ENCODE measurements at places on chromosomes 7 and 10.

DNA sequence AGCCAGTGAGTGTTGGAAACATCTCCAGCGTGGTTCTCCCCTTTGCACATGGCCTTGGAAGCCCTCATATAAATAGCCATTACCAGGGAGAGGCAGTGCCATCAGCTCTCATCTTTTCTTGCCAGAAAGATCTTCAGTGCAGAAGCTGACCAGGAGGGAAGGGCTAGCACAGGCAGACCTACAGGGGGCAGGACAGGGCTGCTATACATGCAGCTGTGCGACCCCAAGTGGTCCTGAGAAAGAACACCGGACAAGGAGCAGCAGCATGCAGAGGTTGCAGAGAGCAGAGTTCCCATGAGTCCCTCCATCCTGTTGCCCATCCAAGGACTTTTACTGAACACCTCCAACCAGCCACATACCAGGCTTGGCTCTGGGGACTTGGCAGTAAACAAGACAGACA lies 17.1 kb downstream of the GRID1 start:
- no peak for DNase-seq

DNA sequence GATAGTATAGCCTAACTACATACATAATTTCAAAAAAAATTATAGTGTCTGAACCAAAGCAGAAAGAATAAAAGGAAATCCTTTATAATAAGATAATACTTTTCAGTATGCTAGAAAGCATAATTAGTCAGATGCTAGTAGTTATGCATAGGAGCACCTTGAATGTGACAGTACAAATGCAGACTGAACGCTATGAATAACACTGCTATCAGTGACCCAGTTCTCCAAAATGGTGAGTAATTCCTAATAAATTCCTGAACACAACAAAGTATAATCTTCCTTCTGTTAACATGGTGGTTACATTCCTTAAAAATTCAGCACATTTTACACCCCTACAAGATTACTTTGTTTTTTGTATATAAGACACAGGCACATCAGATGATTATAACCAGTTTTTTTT lies 1.2 kb upstream of the CHPF2 start:
- DNase-seq: no peak

DNA sequence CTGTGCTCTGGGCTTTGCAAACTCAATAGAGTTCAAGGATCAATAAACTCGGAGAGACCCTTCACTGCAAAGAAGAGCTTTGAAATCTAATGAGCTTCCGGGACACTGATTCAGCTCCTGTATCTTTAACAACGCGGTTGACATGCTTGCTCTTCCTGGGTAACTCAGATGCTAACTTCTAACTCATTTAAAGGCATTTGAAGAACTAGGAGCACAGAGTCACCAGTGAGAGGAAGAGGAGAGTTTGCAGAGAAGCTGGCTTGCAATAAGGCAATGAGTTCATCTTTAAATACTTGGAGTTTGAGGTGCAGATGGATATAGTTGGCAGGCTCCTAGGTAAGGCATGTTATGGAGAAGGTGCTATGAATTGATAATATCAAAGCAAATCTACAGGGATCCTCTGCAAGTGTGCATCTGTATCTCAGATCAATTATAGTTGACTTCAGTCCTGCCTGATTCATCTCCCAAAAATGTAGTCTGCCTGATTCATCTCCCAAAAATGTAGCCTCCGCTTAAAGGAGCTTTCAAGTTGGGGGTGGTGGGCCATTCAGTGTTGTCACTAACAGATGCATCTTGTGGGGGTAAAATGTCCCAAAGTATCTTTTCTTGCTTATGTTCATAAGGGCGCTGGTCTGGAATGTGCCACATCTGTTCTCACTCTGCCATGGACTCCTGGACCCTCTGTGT lies 182.5 kb upstream of the PRSS58 start:
- DNase-seq: peak; percentile 74

DNA sequence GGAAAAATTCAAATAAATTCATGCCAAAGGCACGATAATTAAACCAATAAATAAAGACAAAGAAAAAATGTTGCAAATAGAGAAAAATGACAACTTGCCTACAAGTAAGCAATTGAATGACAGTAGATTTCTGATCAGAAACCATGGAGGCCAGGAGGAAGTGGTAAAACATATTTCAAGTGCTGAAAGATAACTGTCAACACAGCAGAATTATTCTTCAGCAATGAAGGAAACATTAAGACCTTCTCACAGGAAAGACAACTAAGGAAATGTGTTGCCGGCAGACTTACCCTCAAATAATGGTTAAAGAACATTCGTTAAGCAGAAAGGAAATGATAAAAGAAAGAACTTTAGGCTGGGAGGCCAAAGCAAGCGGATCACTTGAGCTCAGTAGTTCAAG lies 30.4 kb downstream of the RUNDC3B start:
- no peak for DNase-seq

GRCh38 chr10:12484002-12484918 lies 134.9 kb downstream of the CAMK1D start:
- peak; percentile 62 for DNase-seq

DNA sequence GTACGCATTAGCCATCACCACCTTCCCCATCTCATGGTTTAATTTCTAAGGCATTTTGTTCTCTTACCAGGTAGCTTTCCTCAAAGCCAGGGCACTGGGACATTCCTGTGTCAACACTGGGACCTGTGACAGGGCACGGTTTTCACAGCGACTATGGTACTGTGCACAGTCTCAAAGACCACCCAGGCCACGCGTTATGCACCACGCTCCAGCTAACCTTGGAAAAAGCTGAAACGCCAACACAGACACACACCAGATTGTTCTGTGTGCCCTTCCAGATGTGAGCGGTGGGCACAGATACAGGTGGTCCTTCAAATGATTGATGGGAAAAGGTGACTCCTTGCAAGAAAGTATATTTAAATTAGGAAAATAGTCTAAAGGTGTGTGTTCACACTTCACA lies 337.3 kb downstream of the WDR37 start:
- no peak for DNase-seq

DNA sequence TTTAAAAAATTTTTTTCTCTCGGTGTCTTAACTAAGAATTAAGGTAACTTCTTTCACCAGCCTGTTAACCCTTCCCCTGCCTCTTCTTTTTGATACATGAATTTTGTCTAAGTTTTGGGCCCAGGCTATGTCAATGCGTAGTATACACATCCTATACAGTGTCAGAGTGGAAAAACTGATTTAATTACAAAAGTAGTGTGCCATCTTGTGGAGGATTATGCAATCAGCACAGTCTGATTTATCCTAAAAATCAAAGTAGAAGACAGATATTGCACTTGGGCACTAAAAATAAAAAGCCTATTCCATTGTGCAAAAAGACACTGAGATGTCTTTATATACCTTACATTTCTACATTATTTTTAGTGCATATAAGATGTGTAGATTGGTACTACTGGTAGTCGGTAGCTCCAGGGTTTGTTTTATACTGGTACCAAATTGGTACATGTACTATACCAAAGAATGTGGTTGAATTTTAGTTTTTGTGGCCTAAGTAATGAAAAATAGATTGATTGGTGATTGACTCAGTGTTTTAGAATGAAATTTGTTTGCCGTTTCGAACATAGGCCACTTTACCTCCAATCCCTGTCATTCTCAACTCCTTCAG lies 96.6 kb downstream of the MKLN1 start:
- peak; percentile 49 for DNase-seq

GRCh38 chr10:132722394-132723329 lies 63.3 kb downstream of the NKX6-2 start:
- DNase-seq: no peak

GRCh38 chr10:86962136-86962980 lies 4.0 kb downstream of the SNCG start:
- no peak for DNase-seq

- no peak for DNase-seq
Measured at GRCh38 chr10:118175148-118175547, 128.4 kb upstream of the RAB11FIP2 start.

- DNase-seq: peak; percentile 47
Measured at GRCh38 chr10:78357141-78358063, 323.7 kb downstream of the RPS24 start.

DNA sequence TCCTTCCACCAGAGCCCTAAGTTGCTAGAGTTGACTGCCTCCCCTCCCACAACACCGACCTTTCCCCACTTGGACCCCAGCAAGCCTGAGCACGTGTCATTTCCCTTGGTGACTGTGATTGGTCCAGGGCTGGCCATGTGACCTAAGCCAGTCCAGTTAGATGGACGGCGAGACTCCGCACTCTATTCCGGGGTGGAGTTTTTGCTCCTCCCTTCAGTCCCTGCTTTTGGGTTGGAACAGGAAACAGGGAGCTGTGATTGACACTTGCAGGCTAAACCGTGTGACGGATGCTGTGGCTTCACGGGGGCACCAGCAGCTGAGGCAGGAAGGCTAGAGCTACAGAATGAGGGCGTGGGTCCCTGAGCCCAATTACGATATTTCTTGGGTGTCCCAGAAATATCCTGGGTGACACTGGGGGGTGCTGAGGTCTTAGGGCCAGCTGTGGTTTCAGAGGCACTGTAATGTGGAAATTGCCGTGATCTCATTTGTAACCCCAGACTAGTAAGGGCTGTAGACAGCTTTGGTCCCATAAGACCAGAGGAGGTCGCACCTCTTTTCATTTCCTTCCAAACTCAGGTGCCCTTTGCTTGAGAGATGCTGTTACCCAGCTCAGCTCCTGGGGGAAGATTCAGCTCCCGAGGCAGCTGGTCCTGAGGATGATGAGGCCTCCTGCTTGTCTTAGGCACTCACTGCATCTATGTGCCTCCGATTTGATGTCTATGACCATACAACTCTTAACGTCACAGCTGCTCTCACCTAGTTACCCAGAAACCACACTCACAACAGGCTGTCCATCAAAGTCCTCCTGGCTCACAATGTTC lies 102.7 kb upstream of the NPTX2 start:
- no peak for DNase-seq

DNA sequence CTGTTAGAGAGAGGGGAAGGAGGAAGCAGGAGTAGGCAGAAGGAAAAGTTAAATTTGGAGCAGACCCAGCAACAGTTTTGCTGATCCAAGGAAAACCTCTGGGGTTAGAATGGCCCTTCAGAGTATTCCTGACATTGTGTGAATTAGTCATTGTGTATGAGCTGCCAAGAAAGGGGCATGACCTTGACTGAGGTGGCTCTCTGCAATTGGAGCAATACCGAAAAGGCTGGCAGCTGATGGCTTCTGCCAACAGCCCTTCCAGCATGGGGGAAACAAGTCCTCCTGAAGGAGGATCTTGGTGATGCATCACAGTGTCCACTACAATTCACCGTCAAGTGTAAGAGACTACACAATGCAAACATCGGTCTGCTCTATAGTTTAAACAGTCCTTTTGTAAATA lies 20.6 kb upstream of the WASL start:
- DNase-seq: peak; percentile 24

DNA sequence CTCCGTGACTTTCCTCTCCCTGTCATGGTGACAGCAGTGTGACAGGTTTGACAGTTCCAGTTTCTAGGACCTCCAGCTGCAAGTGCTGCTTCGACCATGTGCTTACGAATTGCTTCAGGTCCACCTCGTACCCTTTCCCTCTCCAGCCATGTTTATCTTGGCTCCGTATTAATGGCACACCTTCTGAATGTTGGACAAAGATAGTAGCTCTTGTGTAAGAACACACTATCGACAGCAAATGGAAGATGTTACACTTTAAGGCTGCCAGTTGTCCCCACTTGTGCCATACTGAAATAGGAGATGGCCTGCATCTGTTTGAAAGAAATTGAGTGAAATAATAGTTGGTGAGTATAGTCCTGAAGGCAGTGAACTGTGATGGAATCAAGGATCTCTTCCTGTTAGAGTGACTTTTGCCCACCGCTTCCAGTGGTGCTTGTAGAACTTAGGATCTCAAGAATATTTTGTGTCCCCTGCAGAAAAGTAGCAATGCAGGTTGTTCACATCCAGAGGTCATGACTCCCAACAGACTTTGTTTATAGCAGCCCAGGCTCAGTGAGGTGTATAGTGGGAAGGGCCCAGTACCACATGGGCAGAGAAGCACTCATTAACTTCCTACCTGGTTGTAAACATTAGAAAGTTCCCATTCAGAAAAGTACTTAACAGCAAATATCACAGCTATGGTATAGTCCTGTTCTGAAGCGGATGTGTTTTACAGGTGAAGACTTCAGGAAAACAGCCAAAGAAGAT lies 629.7 kb upstream of the GALNT17 start:
- DNase-seq: no peak

DNA sequence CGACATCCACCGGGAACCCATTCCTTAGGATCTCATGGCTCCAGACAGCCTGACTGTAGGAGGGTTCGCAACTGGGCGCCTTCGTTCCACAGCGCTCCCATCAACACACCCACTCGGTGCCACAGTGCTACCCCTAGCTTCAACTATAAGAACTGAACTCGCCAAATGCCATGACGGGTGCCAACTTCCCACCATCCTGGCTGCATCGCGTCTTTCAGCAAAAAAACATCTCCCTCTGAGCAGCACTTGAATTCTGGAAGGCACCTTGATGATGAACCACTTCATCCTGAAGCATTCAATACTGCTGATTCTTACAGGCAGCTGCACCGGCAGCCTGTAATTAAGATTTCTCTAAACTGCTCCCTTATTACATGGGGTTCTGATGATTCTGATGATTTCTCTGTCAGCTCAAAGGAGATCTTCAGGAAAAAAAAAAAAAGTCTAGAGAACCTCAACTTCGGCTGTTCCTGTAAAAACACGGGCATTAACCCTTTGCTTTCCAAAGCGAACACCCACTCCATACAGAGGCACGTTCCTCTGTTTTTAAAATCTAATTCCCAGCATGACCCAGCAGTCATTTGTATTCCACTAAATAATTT lies 1.3 kb downstream of the CYTH3 start:
- peak; percentile 64 for DNase-seq

DNA sequence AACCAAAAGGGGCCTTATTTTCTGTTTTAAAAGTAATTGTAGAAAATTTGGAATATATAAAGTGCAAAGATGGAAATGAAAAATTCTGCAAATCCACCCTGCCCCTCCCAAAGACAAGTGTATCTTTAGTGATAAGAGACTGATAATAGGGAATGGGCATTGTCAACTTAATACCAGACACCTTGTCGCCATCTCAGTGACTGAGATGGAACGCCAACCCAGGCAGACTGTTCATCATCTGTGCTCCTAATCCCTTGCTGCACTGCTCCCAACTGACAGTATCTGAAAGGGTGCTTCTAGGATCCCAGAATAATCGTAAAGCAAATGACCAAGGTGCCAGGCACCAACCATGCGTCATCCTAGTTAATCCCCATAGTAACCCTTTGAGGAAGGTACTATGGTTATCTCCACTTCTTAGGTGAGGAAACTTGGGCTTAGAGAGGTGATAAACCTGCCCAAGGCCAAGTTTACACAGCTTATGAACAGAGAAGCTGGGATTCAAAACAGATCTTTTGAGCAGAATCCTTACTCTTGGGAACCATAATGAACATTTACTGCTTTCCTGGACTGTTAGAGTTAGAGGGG lies 583.7 kb downstream of the GATA3 start:
- DNase-seq: no peak

DNA sequence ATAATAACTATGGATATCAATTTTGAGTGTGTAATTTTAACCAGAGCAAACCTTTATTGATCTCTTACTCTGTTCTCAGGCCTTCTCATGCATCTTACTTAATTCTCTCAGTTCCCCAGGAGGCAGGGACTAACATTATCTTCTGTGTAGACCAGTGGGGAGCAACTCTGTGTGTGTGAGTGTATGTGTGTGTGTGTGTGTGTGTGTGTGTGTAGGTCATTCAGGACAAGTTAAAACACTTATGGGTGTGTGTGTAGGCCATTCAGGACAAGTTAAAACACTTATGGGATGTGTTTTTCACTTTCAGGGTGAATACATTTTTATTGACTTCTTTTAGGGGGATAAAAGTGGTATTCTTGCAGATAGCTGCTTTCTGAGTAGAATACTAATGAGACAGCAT lies 145.0 kb downstream of the ADAM12 start:
- DNase-seq: no peak

GRCh38 chr10:22058201-22058600 lies 54.7 kb upstream of the DNAJC1 start:
- no peak for DNase-seq
